ENCODE measurements at places on chromosomes 12 and 14.

GRCh38 chr14:55645845-55646832 is 66.1 kb downstream of the KTN1 start:
- no peak for DNase-seq

DNA sequence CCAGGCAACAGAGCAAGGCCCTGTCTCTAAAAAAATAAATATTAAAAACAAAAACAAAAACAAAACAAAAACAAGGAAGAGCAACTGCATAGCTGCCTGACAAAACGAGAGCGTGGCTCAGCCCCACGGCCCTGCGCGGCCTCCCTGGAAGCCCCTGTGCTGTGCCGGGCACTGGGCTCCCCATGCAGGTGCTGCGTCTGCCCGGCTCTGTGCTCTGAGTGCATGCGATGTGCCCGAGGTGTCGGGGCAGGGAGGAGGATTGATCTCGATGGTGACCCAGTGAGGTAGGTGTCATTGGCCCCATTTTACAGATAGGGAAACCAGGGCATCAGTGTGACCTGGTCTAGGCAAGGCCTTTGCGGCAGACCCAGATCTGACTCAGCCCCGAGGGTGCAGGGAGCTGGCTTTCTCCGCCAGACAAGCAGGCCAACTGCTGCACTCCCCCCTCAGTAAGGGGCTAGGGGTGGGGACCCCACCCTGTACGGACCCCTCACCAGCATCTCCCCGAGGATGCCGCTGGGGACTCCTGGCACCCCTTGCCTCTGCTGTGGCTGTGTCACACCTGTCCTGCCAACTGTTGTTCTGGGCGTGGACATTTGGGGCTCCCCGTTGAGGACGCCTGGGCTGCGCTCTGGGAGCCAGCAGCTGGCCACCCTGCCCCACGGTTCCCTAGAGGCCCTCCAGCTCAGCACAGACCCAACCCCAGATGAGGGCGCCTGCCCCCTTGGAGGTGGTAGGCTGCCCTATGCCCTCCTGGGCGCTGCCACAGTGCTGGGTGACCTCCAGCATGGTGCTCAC is 15.3 kb downstream of the GPR132 start:
- no peak for DNase-seq

DNA sequence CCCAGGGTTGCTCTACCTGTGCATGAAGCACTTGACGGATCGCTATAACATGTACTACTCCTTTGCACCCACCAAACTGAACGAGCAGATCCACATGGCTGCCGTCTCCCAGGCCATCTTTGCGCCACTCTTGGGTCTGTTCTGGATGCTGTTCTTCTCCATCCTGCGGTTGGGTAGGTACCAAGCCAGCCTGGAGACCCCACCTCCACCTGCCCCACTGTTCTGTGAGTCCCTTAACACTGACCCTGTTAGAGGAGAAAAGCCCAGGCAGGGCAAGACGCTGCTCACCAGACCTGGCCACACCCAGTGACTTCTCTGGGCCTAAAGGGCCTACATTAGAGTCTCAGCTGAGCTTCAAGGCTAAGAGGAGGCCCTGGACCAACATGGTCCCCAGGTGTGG is 21.7 kb downstream of the NGB start:
- DNase-seq, result no peak

- DNase-seq, result no peak
Observed at GRCh38 chr12:46265102-46265501, 3.7 kb downstream of the SLC38A1 start.

GRCh38 chr14:82778601-82779000 is 1244.9 kb upstream of the SEL1L start:
- no peak for DNase-seq

GRCh38 chr12:108816652-108817335 is 40.6 kb downstream of the SSH1 start:
- no peak for DNase-seq

- no peak for DNase-seq
Observed at GRCh38 chr14:89992273-89992672, 36.5 kb downstream of the TDP1 start.

GRCh38 chr12:131617596-131618302 is 93.1 kb upstream of the SFSWAP start:
- no peak for DNase-seq

GRCh38 chr12:124746649-124747425 is 116.8 kb downstream of the SCARB1 start:
- no peak for DNase-seq

DNA sequence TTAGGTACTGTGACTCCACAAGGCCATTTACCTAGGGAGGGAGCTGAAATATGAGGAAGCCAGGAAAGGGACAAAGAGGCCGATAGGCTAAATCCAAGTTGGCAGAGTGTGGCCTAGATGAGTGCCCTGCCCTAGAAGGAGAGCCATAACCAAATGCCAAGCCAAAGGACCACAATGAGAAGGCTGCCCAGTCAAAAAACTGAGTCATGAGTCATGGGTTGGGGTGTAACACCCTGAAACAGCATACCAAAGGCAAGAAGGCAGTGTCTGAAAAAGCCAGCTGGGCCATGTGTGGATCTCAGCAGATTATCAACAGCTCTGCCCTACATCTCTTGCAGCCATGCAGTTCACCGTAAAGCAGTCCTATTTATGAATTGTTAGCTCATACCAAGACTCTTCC is 171.7 kb downstream of the PHLDA1 start:
- DNase-seq, result no peak

DNA sequence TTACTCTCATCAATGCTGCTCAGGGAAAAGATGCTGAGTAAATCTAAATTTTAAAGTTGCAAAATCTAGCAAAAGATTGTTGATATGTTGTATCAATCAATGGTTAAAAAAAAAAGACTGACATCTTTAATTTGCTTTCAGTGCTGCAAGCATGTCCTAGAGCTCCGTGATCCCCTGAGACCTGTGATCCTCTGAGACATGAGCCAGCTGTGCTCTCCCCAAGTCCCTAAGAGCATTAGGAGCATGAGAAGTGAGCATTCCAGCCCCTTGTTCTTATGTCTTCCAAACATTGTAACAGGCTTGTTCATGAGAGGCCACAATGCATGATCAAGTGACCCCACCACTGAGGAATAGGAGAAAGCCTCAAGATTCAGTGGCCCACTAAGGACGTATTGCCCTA is 116.6 kb downstream of the DAD1 start:
- DNase-seq, result no peak

DNA sequence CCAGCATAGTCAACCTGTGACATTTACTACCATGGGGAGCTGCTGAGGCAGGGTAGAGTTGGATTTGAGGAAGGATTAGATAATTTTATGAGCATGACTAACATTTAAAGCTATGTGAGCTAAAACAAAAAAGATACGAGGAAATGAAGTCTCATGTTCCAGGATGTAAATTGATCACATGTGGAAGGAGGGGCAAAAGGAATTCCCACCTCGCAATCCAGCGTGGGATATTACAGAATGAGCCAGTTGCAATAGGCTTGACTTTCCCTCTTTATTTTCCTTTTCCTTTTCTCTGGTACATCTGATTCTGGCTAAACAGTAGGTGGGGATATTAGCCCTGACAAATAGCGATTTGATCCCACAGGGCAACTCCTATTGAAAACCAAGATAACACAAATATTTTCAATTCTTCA is 214.9 kb upstream of the HMGA2 start:
- DNase-seq, result no peak

- DNase-seq, result no peak
Observed at GRCh38 chr12:106274575-106275121, 26.8 kb upstream of the CKAP4 start.

DNA sequence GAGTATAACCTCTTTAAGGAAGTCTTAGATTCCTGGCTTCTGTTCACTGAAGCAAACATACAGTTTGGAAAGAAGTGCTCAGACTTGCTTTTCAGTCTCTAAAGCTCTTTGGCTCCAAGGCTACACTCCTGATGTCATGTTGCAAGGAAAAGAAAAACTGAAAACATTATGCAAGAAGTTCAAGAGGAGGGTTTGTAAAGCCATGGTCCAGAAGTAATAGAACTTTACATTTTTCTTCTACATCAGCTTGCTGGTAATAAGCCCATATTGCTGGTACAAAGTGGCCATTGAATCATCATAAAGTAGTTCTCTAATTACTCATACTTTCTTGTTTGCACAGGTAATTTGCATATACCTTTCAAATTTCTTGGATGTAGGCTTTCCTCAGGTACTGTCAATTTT is 83.6 kb downstream of the BBS10 start:
- DNase-seq, result no peak

Measured in CD4-positive, CD25-positive, alpha-beta regulatory T cell (primary cell).